Brain microvascular endothelial cell (primary cell): ENCODE measurements at places on chromosomes 6 and 20.

DNA sequence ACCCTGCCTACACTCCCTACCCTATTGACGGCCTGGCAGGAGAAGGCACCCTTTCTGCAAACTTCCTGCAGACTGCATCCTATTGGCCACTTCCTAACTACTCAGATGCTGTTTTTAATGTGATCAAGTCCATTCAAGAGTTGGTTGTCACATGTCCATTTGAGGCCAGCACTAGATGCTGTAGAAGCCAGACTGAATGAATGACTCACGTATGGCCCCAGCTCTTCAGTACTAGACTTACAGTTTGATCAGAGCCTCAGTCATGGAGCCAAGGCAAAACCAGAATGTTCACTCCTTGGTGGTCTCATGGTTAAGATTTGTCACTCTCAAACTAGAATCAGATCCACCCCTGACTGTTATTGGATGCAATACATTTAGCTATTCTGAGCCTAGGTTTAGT is 101.7 kb downstream of the OPRM1 start:
- DNase-seq = no peak

DNA sequence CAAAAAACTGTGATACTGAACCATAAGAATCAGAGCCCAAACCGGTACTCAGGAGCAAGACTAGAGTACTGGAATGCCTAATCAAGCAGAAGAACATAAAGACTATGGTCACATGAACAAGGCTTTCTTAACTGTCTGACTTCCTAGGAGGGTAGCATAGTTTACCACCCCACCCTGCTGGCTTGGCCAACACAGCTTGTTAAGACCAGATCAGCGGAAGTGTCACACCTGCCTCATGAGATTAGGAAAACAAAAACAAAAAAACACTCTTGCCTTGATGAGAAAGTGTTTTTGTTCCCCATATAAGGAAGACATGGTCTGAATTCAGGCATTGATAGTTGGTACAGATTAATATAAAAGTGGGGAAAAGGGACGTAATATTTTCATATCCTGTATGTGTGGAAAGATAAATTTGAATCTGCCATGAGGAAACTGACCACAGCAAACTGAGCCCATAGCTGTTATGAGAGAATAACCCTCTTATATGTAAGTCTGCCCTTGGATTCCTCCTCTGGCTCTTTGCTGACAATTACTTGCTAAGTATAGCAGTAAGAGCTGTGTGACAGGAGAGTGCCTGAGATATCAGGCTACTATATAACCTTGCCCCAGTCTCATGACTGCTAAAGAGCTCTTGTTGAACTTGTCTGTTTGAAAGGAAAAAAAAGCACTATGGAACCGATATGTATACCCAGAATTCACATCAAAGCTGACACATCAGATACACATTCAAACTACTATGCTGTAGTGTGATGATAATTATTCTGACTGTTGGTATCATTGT is 197.1 kb downstream of the EPHA7 start:
- DNase-seq = no peak

GRCh38 chr6:39515471-39515870 is 193.0 kb upstream of the KCNK16 start:
- DNase-seq = no peak

- no peak for DNase-seq
These were observed 20.3 kb downstream of the CYB5R4 start for GRCh38 chr6:83879746-83880145.

DNA sequence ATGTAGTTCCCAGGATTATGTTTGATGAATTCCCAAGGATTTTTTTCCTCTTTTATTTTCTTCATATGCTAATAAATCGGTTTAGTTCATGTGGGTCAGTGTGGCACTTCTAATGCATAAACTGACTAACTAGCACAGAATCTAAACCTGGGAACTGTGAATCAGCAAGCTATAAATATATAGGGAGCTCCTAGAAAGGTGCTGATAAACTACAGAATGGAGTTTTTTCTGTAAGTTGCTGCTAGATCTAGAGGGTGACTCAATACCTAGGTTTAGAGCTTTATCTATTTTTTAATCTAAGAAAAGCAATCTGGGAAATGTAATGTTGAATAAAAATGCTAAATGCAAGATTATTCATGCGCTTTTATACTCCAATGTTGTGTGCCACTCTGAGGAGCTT is 118.8 kb upstream of the PTCHD4 start:
- no peak for DNase-seq

- peak; percentile 82 for DNase-seq
These were observed 71.6 kb downstream of the GPX5 start for GRCh38 chr6:28597217-28597835.

DNA sequence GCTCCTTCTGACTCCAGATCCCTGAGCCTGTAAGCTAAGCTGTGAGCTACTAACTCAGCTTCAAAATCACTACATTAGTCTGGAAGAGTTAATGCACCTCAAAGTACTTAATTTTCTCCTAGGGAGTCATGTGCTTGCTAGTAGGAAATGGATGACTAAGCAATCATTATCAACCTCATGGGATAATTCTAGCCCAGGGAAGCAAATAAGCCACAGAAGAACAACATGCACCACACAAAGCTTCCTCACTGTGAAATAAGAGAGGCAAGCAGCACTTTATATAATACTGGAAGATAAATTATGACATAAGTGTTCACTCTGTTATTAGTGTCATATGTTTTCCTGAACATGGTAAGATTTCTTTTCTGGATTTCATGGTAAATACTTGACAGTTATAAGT is 57.9 kb upstream of the RCAN2 start:
- no peak for DNase-seq

GRCh38 chr6:118787724-118788423 is 106.1 kb upstream of the ASF1A start:
- no peak for DNase-seq
